Stimulated activated CD4-positive, alpha-beta T cell treated with anti-CD3 and anti-CD28 coated beads, Interleukin-1b, Interleukin-23, amount 100 ng/mL, for 24 hours (primary cell): ENCODE measurements at places on chromosomes 16 and 17.

DNA sequence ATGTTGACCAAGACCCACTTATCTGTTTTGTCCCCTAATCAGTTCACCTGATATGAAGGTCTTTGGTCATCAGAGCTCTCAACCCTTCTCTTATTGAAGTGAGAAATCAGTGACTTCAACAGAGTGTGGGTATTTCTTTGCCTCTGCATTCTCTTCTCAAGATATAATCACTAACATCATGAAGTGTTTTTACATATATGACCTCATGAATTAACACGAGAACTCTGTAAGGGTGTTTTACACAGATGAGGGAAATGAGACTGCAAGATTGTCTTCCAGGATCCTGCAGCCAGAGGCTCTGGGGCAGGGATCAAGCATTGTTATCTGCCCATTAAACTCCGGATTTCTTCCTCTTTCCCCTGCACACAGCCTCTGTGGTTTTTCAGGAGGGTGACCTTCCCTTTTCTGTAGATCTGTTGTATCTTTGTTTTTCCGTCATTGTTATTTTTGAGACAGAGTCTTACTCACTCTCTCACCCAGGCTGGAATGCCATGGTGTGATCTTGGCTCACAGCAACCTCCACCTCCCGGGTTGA is 22.7 kb downstream of the LCMT1 start:
- no peak for DNase-seq

DNA sequence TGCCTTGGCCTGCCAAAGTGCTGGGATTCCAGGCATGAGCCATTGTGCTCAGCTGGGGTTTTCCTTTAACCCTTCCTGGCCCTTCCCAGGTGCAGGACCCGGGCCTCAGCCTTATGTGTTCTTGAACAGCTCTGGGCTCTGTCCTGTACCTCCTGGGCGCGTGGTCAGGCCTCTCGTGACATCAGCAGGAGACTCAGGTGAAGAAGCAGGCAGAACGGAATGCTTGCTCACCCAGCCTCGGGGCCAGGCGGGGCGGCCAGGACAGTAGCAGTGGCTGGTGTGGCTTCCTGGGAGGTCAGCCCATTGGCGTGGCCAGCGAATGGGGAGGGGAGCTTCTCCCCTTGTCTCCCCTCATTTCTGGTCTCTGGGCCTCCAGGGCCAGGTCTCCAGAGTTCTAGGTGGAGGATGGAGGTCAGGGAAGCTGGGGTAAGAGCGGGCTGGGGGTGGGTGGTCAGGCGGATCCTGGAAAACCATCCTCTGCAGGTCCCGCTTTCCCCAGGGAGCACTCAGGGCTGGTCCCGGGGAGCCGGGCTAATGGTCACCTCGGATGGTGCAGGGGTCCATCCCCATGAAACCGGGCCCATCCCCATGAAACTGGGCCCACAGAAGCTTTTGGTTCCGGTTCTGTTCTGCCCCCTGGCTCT is 281.5 kb downstream of the SEC14L1 start:
- no peak for DNase-seq

- no peak for DNase-seq
Observed at GRCh38 chr16:73418691-73419090, 370.8 kb upstream of the ZFHX3 start.

- DNase-seq = no peak
Observed at GRCh38 chr17:34009912-34010311, 245.2 kb upstream of the CCL2 start.

DNA sequence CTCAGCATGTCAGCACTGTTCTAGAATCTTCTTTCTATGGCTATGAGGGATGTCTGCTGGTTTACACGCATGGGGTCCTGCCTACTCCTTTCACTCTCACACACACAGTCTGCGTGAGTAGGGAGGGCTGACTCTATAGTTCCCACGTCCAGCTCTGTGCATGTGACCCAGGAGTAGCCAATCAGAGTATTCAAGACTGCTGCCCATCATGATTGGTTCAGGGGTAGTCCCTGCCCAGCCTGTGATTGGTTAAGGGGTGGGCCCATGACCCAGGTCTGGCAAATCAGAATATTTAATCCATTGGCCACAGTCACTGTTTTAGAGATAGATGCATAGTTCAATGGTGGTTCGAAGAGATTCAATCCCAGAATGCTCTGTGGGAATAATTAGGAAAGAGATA is 151.3 kb upstream of the IRX3 start:
- no peak for DNase-seq

DNA sequence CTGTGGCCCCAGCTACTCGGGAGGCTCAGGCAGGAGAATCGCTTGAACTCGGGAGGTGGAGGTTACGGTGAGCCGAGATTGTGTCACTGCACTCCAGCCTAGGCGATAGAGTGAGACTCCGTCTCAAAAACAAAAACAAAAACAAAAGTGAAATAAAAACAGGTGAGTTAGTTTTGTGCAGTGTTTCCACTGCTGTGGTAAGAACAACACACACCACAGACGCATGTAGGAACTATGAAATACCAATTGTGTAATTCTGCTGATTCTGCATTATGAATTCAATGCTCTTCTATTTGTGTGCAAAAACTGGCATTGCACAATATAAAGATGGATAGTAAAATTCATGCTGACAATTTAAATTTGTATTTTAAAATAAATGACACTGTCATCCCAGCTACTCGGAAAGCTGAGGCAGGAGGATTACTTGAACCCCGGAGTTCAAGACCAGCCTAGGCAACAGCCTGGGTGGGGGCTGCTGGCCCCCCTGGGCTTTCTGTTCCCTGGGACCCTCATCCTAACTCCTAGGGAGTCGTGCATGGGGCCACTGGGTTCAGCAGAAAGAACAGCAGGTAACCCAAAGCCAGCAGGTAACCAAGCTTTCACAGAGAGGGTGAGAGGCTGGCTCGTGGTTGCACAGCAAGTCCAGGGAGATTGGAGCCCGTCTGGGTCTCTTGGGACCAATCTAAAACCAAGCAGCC is 10.6 kb upstream of the RHBDF2 start:
- no peak for DNase-seq

DNA sequence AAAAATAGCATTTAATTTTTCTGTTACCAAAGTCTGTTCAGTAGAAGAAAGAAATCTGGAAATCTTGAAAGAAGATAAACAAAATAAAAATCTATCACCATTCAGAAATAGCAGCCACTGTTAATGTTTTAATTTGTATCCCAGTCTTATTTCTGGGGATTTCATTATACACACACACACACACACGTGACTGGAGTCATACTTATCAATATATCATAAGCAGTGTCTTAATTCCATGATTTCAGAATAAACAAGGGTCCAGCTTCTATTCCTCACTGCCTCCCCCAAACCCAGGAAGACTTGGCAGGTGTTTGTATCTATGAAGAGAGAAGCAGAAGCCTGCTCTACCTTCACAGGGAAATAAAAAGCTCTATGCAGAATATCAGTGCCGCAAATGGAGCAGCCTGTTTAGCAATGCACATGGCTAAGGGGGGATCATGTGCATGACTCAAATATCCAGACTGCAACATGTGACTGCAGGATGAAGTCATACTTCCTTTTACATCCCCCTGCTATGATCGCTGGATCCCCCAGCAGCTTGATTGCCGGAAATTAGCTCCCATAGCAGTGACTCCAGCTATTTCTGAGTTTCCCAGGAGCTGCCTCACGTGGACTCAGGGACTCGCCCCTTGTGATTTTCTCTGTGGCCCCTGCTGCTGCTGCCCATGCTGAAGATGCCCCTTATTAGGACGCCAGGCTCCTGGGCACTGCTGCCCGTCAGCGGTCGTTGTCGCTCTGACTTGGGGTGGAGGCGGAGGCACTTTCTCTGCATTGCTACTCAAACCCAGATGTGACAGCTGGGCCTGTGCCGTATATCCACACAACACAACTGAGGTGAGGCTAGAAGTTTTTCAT is 341.0 kb downstream of the CPPED1 start:
- no peak for DNase-seq
